ENCODE measurements at places on chromosomes 13 and 19.
A peak's percentile ranks its signal among the peaks of the same experiment; 100 is the strongest.

GRCh38 chr19:3710265-3710812 is 2.2 kb downstream of the TJP3 start:
- DNase-seq = peak; percentile 44

DNA sequence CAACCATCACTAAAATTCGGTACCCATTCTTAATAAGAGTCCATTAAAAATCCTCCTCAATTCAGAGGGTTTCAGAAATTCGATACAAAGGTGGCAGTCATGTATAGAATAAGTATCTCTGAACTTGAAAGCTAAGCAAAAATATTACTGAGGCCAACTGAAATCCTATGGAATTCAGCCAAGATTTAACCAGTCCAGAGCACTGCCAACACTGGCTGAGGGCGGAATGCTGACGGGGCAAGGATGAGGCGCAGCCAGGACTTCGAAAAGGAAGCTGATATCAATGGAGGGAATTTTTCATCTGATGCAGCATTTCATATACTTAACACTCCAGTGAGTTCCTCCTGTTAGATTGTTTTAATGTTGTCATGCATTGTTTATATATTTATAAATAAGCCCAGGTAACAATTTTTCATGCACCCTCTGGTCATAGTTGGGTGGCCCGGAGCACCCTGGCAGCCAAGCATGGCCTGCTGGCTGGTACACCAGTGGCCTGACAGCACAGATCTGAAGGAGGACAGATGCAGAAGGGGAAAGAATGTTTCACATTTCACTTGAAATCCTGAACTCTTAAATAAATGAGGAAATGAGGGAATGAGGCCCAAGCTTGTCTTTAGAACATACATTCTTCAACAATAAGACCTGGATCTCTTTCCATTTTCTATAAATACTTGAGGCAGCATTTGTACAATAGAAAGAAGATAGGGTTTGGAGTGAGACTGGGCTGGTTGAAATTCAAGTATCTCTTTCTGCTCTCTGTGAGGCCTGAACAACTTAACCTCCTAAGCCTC is 41.5 kb downstream of the WDFY2 start:
- DNase-seq = no peak

GRCh38 chr13:46113596-46113995 is 8.8 kb upstream of the CPB2 start:
- DNase-seq = no peak

DNA sequence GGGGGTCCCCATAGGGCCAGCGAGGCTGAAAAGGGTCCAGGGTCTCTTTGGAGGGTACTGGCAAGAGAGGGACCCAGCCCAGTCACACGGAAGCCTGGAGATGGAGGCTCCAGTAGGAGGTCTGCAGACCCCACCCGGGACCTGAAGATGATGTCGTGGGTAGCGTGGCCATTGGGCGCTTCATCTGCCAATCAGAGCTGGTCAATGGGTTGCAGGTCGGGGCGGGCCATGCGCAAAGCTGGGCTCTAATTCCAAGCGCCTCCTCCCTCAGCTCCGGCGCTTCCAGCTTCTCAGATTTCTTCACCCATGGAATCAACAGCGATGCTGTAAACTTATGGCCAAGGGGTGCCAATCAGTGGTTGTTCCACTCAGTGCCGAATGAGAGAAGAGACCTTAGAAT is 10.9 kb downstream of the SIGLEC12 start:
- DNase-seq = no peak

DNA sequence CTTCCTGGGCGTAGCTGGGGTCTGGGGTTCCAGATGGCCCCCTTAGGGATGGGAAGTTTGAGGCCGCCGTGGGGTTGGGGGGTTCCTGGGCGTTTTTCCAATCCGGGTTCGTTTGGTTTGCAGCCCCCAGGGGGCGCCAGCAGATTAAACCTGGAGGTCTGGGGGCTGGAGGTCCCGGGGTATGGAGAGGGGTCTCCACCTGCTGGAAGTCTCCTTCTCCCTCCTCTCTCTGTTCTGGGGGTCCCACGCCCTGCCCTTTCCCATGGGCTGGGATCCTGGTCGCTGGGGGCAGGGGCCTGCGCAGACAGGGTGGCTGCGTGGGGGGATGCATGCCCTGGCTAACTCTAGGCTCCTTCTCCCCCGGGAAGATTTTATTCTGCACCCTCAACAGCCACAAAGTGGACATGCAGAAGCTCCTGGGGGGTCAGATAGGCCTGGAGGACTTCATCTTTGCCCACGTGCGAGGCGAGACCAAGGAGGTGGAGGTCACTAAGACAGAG is 899 bp downstream of the GIPC3 start:
- DNase-seq = no peak

DNA sequence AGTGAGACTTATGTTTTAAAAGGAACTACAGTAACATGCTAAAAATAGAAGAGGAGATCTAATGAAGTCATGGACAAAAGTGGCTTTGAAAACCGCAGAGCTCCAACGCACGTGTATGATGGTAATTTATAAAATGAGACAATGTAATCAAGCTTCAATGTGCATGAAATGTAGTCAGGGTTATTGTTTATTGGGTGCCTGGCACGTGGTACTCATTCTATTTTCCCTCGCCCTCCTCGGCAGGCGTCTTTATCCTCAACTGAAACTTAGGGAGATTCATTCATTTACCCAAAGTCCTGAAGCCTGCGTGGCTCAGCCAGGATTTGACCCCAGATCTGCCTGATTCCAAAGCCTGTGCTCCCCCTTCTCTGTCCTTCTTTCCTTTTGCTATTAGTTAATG is 79.8 kb downstream of the CHST8 start:
- no peak for DNase-seq

- DNase-seq = no peak
Measured at GRCh38 chr19:50551715-50552187, 16.5 kb downstream of the LRRC4B start.

DNA sequence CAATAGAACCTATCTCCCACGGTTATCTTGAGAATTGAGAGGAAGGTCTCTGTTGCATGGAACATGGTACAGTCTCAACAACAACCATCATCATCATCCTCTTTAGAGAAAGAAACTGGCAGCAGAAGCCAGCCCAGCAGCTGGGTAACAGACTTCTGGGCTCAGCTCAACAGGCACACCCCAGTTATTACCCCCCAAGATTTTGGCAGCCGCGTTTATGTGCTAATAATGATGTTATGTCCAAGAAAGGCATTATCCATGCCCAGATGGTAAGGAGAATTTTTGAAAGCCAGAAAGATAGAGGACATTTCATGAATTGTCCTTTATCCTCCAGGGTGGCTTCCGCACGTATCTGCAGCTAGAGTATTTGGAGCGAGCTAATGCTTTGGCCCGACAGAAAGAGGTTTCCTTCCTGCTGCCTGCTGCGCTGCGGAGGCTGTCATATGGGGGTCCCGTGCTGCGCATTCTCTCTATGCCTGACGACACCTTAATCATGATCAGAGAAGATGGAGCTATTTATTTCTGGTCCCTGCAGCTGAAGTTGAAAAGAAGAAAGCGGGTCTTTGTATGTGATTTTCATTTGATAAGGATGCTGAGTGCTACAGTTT is 89.9 kb downstream of the TEX26 start:
- DNase-seq = no peak

Measured in NCI-H2171 (cell line).